ENCODE measurements at places on chromosomes 4 and X.

GRCh38 chrX:48936429-48937053 lies 17.7 kb upstream of the PIM2 start:
- DNase-seq: no peak

- no peak for DNase-seq
Measured at GRCh38 chrX:56802428-56802827, 73.4 kb downstream of the NBDY start.

DNA sequence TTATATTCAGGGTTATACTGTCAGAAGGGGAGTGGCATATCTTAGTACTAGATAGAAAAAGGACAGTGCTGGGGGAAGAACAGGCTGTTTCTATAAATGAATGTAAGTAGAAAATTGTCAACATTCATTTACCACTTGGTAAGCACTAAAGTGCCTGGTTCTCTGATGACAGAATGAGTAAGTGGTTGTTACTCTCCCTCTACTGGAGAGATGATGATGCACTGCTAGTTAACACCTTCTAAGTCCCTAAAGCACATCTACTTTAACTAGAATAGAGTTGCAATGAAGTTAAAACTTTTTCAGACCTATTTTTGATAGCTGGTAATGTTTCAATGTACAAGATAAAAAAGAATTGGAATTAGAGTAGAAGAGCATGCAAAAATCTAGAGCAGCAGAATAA lies 214.5 kb downstream of the KLHL4 start:
- DNase-seq: no peak

DNA sequence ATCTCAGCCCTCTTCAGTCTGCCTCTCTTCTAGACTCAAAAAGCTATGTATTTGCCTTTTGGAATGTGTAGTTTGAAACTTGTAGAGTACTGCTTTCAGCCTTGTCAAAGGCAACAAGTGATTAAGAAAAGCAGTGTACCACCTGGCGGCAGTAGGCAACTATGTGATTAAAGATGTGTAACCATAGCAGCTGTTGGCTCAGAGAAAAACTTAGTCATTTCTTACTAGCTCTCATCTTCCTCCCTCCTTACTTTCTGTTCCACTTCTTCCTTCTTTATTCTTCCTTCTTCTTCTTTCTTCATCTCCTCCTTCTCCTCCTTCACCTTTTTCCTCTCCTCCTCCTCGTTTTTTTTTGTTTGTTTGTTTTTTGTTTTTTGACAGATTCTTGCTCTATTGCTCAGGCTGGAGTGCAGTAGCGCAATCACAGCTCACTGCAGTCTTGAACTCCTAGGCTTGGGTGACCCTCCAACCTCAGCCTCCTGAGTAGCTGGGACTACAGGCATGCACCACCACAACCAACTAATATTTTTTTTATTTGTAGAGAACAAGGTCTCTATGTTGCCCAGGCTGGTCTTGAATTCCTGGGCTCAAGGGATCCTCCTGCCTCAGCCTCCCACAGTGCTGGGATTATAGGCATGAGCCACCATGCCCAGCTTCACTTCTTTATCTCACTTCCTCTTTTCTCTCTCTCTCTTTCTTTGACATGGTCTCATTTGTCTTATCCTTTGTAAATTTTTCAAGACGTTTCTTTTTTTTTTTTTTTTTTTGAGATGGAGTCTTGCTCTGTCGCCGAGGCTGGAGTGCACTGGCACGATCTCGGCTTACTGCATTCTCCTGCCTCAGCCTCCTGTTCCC lies 32.6 kb downstream of the ABHD18 start:
- DNase-seq: peak; percentile 73

GRCh38 chrX:48676106-48676892 lies 7.3 kb upstream of the WAS start:
- peak; percentile 87 for DNase-seq

- DNase-seq: no peak
Measured at GRCh38 chr4:141668200-141668910, 32.0 kb downstream of the IL15 start.

- DNase-seq: no peak
Measured at GRCh38 chr4:135359128-135359527, 1157.5 kb upstream of the PABPC4L start.

GRCh38 chr4:181645489-181645888 lies 597.7 kb upstream of the TENM3 start:
- no peak for DNase-seq

DNA sequence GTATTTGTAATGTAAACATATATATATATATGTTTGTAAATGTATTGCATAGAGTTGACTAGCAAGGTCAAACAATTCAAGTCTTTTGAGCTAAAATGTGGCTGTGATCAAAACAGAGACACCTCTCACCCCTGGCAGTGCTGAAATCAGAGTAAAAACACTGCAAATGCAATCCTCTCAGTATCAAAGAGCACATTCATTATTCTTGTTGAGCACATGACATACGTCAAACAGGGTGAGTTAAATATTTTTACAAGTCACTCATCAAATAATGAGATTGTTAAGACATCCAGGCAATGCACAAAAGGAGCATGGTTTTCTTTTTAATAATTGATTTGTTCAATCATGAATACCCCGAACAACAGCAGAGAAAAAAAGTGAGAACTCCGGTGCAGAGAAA lies 114.1 kb upstream of the KCNIP4 start:
- no peak for DNase-seq

GRCh38 chr4:155094201-155094820 lies 114.1 kb upstream of the NPY2R start:
- DNase-seq: peak; percentile 31

- peak; percentile 60 for DNase-seq
Measured at GRCh38 chrX:41085878-41086626, 807 bp downstream of the USP9X start.

DNA sequence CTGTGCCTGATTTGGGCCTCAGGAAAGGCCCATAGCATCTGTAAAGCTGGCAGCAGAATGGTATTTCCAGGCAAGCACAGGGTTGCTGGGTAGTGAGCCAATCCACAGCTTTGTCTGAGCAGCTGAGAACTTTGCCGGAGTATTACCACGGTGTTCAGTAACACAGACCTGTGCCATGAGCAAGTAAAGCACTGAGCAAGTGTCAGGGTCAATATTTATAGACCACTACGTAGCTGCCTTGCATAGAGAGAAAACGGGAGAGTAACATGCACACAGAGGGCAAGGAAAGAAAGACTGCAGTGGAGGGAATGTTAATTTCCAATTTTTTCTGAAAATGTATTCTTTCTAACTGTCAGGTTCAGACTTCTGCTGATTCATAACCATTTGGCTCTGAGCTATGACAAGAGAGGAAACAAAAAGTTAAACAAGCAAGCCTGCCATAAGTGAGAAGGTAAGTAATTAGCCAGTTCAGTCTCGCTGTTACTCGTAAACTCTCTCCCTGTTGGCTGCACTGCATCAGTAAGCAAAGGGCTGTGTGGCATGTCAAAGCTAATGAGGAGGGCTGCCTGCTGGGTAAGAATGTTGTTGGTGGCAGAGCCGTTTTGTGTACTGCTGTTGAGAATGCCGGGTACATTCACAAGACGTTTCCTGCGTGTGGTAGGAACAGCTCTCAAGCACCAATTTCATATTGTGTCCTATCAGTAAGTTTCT lies 238.1 kb downstream of the BMPR1B start:
- no peak for DNase-seq

- DNase-seq: no peak
Measured at GRCh38 chr4:306551-306961, 1.3 kb upstream of the ZNF732 start.

GRCh38 chrX:1534301-1535168 lies 2.5 kb downstream of the P2RY8 start:
- DNase-seq: no peak

DNA sequence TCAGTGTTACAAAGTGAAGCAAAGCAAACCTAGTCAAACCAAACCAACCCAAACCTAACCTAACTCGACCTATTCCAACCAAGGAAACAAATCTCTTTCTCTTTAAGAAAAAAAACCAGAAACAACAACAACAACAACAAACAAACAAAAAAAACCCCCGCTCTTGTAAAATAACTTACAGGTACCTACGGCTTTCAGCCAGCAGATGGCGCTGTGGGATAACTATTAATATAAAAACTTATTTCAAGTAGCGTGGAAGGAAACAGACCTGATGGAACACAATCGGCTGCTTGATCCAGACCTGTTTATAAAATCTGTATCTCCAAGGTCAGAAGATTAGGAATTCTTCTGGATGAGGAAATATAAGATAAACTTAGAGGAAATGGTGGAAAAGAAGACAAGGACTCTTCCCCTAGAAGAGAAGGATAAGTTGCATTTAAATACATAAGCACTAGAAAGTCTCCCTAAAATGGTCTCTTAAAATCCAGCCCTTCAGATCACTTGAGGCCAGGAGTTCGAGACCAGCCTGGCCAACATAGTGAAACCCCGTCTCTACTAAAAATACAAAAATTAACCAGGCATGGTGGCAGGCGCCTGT lies 34.4 kb upstream of the CDKL5 start:
- peak; percentile 68 for DNase-seq

DNA sequence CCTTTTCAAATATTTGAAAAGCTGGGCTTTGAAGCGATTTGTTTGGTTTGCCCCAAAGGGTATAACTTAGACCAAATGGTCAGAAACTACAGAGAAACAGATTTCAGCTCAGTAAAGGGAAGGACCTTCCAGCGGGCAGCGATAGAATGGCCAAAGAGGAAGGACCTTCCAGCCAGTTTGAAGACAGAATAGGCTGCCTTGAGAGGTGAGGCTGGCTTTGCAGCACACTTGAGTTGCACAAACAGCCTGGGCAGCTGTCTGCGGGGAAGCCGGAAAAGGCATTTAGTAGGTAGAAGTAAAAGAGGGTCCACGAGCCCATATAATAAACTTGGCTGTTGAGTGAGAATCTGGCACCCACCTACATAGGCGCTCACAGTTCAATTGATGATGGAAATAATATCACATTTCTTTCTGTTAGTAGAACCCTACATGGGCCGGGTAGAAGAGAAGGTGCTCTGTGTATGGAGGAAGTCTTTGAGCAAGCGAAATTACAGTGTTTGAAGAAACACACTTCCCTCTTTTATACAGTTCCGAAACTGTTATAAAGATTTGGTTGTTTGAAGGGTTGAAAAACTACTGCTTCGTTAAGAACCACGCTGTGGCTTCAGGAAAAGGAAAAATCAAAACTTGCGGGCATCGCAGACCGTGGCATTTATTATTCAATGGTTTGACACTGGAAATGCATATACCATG lies 75.0 kb upstream of the SORBS2 start:
- DNase-seq: no peak

GRCh38 chrX:75623535-75623934 lies 100.7 kb upstream of the ZDHHC15 start:
- no peak for DNase-seq

- DNase-seq: no peak
Measured at GRCh38 chr4:2789793-2790582, 2.9 kb upstream of the SH3BP2 start.

DNA sequence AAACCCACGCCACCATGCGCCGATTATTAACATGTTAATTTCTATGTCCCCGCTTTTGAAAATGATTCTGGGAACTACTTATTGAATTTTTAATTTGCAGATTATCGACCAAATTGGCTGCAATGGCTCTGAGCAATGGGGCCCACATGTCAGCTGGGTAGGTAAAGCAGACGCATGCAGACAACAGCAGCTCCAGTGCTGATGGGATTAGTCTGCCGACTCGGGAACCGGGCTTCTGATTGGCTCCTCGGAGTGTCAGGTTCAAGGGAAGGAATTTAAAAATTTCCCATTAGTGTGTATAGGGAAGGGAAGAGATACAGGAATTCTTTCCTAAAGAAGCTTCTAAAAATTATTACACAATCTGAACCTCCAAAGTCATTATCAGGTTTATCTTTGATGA lies 77.4 kb upstream of the PPARGC1A start:
- no peak for DNase-seq

DNA sequence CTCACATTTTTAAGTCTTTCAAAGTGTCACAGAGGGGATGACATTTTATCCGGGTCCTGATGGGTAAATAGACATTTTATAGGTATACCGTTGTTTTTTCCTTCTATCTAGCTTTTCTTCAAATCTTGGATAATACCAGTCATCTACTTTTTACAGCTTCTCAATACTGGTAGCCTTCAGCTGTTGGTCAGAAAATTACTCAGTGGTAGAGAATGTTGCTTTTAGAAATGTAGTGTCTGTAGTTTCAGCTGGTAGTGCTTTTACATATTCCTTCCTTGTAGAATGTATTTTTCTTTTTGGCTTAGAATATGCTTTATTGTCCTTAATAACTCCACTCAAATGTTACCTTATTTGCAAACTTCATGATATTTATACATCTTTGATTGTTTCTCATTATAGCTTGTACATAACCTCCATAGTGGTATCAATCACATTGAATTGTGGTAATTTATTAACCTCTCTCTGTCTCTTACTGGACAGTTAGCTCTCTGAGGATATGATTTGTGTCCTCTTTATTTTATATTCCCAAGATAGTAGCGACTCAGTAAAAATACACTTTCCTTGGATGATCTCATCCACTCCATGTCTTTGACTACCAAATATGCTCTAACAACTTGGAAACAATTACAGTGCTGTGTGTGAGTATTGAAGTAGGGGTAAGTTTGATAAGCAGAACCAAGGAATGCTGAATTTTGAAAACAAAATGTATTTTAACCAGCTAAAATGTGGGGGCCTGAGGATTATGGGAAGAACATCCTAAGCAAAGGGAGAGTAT lies 53.8 kb downstream of the RAP1GDS1 start:
- DNase-seq: peak; percentile 8

DNA sequence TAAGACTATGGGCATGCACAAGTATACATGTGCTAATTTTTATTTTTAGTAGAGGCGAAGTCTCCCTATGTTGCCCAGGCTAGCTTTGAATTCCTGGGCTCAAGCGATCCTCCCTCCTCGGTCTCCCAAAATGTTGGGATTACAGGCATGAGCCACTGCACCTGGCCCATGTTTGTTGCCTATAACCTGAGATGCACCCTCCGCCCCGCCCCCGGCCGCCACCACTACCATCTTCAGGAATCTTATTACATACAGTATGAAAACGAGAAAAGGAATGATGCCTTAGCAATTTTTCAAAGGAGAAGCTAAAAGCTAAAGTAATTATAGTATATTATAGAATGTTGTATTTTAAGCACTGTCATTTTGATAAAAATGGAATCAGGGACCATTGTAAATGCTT lies 61.2 kb downstream of the POU4F2 start:
- DNase-seq: no peak

DNA sequence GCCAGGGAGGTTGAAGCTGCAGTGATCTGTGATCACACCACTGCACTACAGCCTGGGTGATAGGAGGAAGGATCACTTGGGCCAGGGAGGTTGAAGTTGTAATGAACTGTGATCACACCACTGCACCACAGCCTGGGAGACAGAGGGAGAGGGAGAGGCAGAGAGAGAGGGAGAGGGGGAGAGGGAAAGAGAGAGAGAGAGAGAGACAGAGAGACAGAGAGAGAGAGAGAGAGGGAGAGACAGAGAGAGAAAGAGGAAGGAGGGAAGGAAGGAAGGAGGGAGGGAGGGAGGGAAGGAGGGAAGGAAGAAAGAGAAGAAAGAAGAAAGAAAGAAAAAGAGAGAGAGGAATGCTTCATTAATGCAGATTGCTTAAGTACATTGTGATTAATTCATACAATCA lies 15.2 kb upstream of the MAP9 start:
- DNase-seq: no peak

GRCh38 chr4:155759372-155760252 lies 791 bp downstream of the GUCY1B1 start:
- DNase-seq: peak; percentile 7
